ENCODE measurements at places on chromosomes 16 and 17.

GRCh38 chr17:79829457-79829856, 9.8 kb downstream of the CBX4 start:
- DNase-seq: no peak
- no peaks in the 10 kb centered on the region for H3K27me3 ChIP-seq
- peaks cover 11% of the 10 kb centered on the region for H3K36me3 ChIP-seq

- H3K36me3 ChIP-seq: no peaks in the 10 kb centered on the region
- H3K27ac ChIP-seq: no peak overlapping the region
- no peak overlapping the region for H3K4me3 ChIP-seq
- no peaks in the 10 kb centered on the region for H3K4me1 ChIP-seq
Observed at GRCh38 chr17:62668091-62668804, 40.8 kb downstream of the MRC2 start.

DNA sequence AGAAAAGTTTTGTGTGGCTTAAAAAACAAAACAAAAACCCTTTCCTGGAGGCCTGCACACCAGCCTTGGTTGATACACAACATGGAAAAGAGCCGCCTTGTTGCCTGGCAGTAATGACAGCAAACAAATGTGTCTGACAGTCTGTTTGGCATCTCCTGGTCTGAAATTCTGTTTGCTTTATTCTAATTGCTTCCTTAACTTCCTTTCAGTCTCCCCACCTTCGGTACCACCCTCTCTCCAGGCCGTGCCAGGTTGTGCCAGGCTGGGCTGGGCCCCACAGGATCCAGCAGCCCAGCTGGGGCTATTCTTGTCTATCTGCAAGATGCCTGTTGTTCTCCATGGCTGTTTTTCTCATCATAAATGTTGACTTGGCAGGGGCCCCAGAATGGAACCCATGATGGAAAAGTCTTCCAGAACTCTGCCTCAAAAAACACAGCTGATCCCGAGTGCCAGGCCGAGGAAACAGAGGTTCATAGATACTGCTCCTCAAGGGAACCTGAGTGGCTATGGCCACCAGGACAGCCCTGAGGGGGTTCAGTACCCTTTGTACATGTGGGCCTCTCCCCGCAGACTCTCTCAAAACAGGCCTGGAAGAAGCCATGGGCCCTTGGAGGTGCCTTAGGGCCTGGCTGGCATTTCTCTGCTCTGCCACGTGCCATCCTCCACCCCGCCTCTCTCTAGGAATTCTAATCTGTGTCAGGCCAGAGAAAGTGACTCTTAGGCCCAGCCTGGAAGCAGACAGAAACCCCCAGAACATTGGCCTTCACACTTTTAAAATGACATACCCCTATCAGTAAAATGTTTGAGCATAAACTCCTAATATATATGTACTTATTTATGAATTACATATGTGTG, 50.5 kb downstream of the YPEL2 start:
- no peak for DNase-seq
- H3K4me3 ChIP-seq: no peak overlapping the region
- H3K36me3 ChIP-seq: no peaks in the 10 kb centered on the region

GRCh38 chr16:84609563-84610177, 8.2 kb downstream of the COTL1 start:
- peaks cover 41% of the 10 kb centered on the region for H3K4me1 ChIP-seq
- no peak for DNase-seq
- H3K27ac ChIP-seq: peak overlapping the region; percentile 83
- no peaks in the 10 kb centered on the region for H3K27me3 ChIP-seq
- no peak overlapping the region for H3K4me3 ChIP-seq

DNA sequence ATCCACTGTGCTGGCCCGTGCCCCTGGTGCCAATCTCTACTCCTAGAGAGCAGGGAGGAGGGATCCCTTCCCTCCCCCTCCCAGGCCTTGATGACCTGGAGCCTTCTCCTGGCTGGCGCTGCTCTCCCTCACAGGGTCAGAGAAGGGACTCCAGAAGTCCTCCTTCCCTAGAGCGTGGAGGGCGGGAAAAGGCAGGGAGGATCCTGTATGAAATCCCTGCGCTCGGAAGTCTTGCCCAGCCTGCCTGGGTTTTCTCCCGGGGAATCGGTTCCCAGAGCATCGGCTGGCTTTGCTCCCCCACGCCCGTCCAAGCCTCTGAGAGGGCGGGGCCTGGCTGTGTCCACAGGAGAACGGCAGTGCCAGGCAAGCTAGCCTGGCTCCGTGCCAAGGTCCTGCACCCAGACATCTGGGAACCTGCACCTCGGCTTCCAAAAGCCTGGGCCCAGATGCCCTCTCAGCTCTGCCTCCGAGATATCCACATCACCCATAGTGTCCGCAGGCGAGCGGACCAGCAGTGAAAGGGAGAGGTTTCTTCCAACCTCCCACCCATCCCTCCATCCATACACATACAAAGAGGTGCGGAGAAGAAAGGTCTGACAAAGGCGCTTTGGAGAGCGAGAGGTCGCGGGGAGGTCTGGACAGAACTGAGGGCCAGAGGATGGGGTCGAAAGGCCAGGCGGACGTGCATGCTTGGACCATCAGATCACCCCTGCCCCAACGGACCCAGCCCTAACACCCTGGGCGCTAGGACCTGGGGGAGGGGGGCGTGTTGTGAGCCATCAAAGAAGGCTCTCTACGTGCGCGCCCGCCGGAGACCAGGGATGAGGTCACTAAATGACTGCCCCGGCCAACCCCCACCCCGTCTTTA, 1.1 kb downstream of the MPP2 start:
- H3K4me3 ChIP-seq: peak overlapping the region; percentile 43
- H3K4me1 ChIP-seq: peaks cover 32% of the 10 kb centered on the region
- peak; percentile 79 for DNase-seq
- H3K27me3 ChIP-seq: no peaks in the 10 kb centered on the region
- H3K36me3 ChIP-seq: no peaks in the 10 kb centered on the region

DNA sequence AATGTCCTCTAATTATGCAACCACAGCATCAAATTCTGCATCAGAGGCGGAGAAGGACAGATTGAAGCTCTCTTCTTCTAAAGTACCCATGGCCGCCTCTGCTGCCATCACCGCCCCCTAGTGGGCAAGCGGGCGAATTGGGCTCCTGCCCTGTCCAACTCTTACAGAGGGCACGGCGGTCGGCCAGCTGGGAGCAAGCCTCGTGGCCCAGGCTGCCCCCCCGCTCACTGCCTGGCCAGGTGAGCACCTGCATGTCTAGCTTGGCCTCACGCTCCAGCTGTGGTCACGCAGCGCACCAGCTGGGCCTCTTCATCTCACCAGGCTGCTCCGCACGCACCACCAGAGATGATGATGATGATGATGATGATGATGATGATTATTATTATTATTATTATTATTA, 146.1 kb upstream of the TOM1L1 start:
- no peaks in the 10 kb centered on the region for H3K36me3 ChIP-seq
- H3K27me3 ChIP-seq: no peaks in the 10 kb centered on the region
- H3K27ac ChIP-seq: no peak overlapping the region
- H3K4me1 ChIP-seq: no peaks in the 10 kb centered on the region
- DNase-seq: no peak
- no peak overlapping the region for H3K4me3 ChIP-seq

DNA sequence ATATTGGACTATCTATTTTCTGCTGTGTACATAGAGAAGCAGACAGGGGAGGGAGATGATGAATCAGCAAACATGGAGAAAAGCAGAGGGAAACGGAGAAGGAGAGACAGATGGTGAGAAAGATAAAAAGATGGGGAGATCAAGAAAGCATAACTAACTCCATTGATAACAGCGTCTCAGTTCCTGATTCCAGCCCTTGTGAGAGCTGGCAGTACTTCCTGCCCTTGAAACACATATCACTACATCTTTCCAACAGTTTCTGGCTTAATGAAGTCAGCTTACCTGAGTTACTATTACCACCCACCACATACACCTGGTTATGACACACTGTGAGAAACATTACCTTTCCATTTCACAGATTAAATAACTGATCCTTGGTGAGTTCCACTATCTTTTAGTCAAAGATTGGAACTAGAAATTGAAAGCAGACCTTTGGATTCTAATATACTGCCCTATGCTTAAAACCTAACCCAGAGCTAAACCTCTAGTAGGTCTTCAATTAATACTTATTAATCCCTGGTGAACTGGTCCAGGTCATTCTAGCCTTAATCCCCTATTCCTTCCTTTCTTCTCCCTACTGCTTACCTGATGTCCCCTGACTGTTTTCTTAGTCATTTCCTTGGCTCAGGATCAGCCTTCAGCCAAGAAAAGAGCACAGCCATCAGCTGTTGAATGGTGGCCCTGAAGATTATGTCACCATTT, 346.6 kb upstream of the CCL2 start:
- no peaks in the 10 kb centered on the region for H3K36me3 ChIP-seq
- no peaks in the 10 kb centered on the region for H3K4me1 ChIP-seq
- no peak overlapping the region for H3K4me3 ChIP-seq
- DNase-seq: no peak

DNA sequence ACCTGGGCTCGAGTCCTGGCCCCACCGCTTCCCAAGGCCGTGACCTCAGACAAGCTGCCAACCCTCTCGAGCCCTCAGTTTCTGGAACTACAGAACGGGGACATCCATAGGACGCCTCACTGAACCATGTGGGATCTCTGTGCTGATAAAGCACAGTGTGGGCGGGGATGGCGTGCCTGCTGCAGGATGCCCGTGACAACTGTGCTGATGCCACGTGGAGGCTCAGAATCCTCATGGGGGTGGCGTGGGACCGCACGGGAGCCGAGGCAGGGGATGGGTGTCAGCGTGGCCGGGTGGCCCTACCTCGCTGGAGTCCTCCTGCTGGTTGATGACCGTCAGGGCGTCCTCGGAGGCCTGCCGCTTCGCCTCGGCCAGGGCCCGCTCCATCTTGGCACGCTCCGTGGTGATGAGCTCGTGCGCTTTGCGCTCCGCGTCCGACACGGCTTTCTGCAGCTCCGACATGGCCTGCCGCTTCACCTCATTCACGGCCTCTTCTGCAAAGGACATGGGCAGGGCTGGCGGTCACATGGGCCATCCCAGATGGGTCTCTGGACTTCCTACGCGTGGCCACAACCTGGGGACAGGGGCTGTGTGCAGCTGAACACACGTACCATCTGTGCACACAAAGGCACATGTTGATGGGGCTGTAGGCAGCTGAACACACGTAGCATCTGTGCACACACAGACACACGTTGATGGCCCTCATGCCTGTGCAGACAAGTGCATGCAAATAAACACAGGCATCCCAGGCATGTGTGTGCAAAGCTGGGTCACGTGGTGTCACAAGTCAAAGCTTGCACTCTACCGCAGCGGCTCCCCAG, 12.7 kb upstream of the PABPN1L start:
- H3K27ac ChIP-seq: no peak overlapping the region
- peak; percentile 80 for DNase-seq
- H3K27me3 ChIP-seq: no peaks in the 10 kb centered on the region
- peaks cover 51% of the 10 kb centered on the region for H3K36me3 ChIP-seq
- H3K4me1 ChIP-seq: no peaks in the 10 kb centered on the region

DNA sequence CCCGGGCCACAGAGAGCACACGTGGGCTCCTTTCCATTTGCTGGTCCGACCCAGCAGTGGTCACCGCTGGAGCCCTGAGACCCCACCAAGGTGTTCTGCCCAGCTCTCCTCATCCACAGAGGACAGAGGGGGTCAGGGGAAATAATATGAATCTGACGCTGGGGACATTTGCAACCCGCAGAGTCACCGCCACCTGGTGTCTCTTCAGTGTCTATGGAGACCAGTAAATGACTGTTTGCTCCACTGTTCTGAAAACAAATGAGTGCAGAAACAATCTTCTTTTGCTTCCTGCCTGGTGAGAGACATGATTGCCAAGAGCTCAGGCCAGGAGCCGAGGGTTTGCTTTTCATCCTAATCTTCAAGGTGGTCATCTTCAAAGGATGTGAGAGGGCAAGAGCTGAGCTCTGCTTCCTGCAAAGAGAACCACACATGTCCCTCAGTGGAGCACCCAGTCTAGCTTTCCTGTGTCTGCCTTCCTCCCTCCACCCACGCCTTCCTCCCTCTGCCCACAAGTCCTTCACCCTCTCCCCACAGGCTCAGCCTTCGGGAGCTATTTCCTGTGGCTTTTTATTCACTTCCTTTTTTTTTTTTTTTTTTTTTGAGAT, 14.7 kb upstream of the KLHDC4 start:
- H3K27ac ChIP-seq: no peak overlapping the region
- DNase-seq: peak; percentile 69
- peaks cover 25% of the 10 kb centered on the region for H3K4me1 ChIP-seq

DNA sequence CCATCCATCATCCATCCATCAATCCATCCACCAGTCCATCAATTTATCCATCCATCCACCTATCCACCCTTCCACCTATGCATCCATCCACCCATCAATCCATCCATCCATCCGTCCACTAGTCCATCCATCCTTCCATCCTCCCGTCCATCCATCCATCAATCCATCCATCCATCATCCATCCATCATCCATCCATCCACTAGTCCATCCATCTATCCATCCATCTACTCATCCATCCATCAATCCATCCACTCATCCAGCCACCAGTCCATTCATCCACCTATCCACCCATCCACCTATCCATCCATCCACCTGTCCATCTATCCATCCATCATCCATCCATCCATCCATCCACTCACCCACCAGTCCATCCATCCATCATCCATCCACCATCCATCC, 39.9 kb upstream of the SSTR5 start:
- H3K36me3 ChIP-seq: no peaks in the 10 kb centered on the region
- no peak for DNase-seq
- no peaks in the 10 kb centered on the region for H3K27me3 ChIP-seq

DNA sequence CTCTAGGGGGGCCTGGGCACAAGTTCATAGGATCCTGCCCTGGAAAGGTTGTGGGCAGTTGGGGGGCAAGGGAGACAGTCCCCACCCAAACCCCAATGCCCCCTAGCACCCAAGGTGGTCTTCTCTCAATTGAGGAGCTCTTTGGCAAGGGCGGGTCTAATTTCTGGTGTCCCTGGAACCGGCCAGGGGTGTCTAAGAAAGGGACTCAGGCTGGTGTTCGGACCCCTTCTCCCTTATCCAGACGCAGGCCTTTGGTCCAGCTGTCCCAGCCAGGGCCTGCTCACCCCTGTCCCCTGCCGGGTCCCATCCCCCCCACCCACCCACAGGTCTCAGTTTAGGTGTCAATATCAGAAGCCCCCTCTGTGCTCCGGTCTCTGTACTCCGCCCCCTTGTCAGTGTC, 860 bp upstream of the ARHGDIG start:
- H3K27ac ChIP-seq: no peak overlapping the region
- H3K4me3 ChIP-seq: no peak overlapping the region
- peaks cover 10% of the 10 kb centered on the region for H3K27me3 ChIP-seq
- DNase-seq: no peak
- H3K36me3 ChIP-seq: no peaks in the 10 kb centered on the region

DNA sequence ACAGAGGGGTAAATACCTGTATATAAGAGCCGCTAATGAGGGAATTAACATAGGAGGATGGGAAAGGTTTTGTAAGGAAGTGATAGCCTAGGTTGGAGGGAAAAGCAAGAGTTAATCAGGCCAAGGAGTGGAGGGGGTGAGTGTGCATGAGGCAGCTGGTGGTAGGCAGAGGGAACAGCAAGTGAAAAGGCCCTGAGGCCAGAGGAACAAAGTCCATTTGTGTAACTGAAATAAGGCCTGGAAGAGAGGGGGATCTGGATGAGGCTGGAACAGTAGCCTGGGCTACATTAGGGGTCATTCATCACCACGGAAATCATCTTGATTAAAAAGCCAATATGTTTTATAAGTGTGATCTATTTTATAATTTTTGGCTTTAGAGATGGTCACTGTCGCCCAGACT, 45.7 kb downstream of the FZD2 start:
- no peaks in the 10 kb centered on the region for H3K4me1 ChIP-seq
- DNase-seq: no peak
- H3K27me3 ChIP-seq: no peaks in the 10 kb centered on the region
